Neural progenitor cell (in vitro differentiated cells): ENCODE measurements at places on chromosomes 13 and 19.

GRCh38 chr19:3179739-3180293, 1.2 kb downstream of the S1PR4 start:
- DNase-seq = no peak

GRCh38 chr13:29581666-29582065, 13.8 kb downstream of the SLC7A1 start:
- DNase-seq = no peak

GRCh38 chr19:46863818-46864629, 3.2 kb downstream of the ARHGAP35 start:
- peak; percentile 82 for DNase-seq

- DNase-seq = no peak
Measured at GRCh38 chr13:26343816-26344215, 89.9 kb downstream of the CDK8 start.

DNA sequence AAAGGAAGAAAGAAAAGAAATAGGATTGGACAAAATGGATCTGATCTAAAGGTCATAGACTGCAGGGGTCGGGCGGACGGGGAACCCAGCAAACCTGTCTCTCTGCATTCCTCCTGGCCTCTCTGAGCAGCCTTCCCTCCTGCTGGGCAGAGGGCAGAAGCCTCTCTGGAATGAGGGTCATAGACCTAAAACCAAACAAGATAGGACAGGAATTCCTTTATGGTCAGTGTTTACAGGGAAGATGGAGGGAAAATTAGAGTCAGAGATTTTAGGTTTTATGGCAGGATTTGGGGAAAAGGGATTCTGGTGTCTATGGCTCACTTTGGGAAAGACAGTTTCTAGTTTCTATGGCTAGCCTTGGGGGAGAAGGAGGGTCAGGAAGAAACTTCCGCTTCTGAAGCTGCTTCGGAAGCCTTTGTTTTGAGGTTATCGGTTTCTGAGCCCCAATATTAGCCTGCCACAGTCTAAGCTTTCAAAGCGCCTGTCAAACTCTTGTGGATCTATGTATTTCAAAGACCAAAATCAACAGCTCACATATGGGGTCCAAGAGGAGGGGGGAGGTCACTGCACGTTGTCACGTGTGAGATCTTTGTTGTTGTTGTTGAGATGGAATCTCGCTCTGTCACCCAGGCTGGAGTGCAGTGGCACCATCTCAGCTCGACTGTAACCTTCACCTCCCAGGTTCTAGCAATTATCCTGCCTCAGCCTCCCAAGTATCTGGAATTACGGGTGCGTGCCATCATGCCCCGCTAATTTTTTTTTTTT, 18.9 kb upstream of the DPRX start:
- peak; percentile 36 for DNase-seq

DNA sequence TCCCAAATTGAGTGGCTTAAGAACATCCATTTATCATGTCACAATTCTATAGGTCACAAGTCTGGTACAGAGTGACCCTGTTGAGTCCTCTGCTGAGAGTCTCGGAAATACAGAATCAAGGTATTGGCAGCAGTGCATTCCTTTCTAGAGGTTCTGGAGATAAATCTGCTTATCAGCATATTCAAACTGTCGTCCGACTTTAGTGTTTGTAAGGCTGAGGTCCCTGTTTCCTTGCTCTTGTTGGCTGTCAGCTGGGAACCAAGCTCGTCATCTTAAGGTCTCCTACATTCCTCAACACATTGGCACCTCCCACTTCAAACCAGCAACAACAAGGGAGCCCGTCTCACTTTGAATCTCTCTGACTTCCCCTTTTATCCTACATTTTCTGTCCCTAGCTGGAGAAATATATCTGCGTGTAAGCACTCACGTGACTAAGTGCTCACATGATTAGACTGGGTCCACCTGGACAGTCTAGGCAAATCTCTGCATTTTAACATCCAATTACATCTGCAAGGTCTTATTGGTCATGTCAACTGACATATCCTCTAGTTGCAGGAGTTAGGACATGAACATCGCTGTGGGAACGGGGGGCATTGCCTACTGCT, 886.8 kb downstream of the PCDH9 start:
- no peak for DNase-seq

- no peak for DNase-seq
Measured at GRCh38 chr19:29681422-29682235, 16.4 kb downstream of the PLEKHF1 start.

GRCh38 chr19:24071078-24071477, 15.9 kb upstream of the ZNF254 start:
- DNase-seq = no peak

DNA sequence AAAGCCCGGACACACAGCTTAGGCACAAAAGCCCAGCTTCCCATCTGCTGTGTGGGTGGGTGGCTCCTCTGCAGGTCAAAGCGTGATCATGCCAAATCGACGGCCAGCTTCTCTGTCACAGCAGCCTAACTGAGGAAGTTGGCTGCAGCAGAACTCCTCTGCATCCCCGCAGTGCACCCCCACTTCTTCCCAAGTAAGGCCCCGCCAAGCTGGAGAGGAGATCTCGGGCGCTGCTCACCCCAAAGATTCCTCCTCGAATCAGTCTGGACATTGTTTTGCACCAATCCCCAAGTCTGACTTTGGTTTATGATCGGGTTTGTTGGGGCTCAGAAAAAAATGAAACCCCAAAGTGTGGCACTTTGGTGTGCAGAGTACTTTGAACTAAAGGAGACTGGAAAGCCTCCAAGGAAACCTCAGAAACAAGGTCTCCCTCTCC, 19.7 kb upstream of the CPB2 start:
- no peak for DNase-seq

DNA sequence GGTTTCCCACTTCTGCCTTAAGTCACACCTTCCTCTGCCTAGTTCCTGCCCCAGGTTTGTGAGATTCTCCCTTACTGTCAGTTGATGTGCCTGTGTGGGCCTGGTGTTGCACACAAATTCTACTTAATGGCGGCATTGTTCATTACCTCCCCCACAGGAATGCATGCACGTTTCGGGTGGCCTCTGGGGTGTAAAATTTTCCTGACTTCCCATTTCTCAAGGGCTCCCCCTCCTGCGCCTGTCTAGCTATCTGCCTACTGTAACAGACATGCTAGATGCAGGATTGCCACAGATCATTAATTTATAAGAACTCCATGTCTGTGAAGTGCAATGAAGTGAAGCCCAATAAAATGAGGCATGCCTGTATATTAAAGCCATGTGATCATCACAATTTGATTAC, 1466.3 kb downstream of the PCDH9 start:
- DNase-seq = no peak

- DNase-seq = no peak
Measured at GRCh38 chr19:35262101-35262761, 6.5 kb upstream of the USF2 start.

- DNase-seq = peak; percentile 24
Measured at GRCh38 chr13:32976912-32977311, 39.3 kb upstream of the KL start.

DNA sequence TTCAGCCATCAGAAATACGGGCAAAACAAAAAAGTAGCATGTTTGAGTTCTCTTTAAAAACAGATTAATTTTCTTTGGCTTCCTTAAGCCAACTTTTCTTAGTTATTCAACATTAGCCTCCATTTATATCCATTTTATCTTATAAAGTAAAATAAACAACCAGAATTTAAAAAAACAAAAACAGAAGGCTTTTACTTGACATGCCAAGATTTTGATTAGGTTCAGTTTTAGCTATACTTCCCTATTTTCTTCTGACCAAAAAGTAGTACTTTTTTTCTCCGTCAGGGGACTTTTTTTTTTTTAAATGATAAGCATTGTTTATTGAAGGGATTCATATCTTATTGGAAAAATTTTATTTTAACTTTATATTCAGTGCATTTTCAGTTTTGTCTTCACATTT, 18.1 kb downstream of the RNASEH2B start:
- no peak for DNase-seq

DNA sequence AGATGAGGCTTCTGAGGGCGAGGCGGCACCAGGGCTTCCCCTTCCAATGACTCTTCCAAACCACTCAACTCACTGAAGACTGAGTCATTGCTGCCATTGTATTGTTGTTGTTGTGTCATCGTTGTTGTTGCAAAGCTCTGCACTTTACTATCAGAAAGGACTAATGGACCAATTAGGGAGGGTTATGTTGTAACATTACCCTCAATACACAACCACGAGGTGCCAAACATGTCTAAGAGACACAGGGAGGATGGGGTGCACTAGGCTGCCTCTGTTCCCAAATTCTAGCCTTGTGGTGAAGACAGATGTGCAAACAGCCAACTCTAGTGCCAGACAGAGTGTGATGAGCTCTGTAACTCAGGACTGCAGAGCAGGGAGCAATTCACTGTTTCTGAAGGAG, 1075.2 kb downstream of the UQCRFS1 start:
- no peak for DNase-seq

DNA sequence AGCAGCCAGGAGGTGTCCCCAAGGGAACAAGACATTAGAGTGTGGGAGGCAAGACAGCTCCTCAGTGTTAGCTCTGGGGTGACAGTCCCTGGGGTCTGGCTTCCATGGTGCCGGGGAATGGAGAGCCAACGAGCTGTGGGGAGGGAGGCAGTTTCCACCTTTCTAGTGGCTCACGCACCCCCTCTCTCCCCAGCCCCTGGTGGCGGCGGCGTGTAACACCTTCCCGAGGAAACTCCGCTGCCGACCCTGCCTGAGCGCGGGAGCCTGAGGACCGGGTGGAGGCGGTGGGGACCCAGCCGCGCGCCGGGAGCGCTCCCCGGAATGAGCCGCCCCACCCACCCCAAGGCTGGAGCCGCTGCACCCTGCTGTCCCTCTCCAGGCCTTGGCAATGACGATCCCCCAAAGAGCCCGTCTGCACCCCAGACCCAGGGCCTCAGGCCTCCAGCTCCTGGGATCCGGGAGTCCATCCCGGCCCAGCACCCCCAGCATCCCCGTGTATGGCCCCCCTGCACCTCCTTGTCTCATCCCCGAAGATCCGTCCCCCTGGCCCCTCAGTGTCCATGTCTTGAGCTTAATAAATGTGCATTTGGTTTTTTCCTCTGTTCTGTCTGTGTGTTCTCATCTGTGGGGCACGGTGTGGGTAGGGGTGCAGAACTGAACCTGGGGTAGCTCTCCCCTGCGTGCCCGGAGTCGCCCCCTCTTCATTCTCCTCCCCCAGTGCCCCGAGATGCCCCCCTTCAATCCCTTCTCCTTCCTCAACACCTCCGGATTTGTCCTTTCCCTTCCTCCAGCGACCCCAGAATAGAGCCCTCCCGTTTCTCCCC, 622 bp upstream of the FXYD5 start:
- peak; percentile 79 for DNase-seq

- no peak for DNase-seq
Measured at GRCh38 chr13:108069521-108070210, 145.7 kb downstream of the LIG4 start.

GRCh38 chr19:45218911-45219743, 26.1 kb downstream of the EXOC3L2 start:
- DNase-seq = no peak

GRCh38 chr13:31919971-31920726, 111.4 kb upstream of the FRY start:
- DNase-seq = no peak

GRCh38 chr13:46839399-46839798, 42.4 kb upstream of the ESD start:
- no peak for DNase-seq

DNA sequence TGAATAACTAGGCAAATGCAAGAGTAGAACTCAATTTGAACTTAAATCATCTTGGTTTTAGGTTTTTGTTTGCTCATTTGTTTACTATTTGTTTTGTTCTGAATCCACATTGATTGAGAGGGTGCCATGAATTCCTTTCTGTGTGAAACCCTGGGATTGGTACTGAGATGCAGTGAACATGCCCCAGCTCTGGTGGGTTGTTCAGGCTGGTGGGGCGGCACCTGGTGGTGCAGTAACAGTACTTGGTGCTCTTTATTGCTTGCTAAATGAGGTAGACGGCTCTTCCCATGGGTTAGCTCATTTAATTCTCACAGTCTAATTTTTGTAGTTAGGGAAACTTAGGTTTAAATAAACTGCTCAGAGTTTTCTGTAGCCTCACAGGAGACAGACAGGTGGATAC, 48.4 kb downstream of the WASF3 start:
- DNase-seq = peak; percentile 43

GRCh38 chr19:20315543-20315942, 148.5 kb downstream of the ZNF486 start:
- DNase-seq = no peak
